ENCODE measurements at places on chromosomes 7 and 10.

DNA sequence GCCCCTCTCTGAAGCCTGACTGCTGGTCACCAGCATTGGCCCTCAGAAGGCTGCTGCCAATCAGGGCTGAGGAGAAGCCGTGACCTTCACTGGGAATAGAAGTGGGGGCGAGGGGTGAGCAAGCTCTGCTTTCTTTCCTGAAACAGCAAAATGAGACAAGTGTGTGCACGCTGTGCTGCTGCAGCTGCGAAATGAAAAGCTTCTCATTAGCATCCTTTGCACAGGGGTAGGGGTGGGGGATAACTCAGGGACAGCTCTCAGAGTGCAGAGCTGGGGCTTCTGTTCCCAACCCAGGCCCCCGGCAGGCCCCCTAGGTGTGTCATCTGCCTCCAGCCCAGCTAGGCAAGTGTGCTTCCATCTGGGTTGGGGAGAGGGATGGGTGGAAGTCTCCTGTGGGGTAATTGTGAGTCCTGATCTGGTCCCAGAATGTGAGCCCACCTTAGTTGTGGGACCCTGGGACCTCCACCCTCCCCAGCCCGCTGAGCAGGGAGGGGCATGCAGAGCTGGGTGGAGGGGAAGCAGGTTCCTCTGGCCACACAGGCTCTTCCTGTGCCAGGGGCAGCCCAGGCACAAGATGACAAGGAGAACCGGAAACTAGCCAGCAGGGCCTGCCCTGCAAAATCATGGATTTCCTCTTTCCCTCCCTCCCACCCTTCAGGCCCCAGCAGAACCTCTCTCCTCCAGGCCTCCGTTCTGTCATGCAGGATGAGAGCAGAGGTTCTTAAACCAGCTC, 22.2 kb downstream of the ZNF467 start:
- DNase-seq, result no peak

DNA sequence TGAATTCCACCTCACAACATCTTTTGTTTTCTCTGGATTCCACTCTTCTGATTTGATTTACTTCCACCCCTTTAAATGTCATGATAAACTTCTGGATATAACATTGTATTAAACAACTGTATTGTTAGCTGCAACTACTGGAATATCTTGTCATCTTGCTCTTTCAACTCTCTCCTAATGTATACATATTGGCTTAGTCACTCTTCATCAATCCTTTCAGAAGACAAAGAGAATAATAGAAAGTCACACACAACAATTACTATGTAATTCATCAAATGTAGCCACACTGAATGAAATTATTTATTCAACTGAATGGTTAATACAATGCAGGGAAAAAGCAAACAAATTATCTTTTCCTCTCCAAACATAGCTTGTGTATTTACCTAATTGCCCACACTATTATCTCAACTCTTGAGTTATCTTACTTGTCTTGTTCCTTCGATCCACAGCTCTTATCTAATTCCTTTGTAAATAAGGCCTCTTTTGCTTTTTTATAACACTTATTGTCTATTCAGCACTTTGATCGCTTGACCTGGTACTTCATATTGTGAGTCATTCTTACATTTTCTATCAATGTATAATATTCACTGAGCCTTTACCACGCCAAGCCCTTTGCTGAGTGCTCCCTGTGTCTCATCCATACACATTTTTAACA, 16.7 kb downstream of the SEMA3A start:
- DNase-seq, result no peak

- DNase-seq, result no peak
These were observed 16.9 kb downstream of the PRKRIP1 start for GRCh38 chr7:102413091-102413490.

GRCh38 chr10:103546401-103546800, 52.9 kb downstream of the NEURL1 start:
- DNase-seq, result no peak

DNA sequence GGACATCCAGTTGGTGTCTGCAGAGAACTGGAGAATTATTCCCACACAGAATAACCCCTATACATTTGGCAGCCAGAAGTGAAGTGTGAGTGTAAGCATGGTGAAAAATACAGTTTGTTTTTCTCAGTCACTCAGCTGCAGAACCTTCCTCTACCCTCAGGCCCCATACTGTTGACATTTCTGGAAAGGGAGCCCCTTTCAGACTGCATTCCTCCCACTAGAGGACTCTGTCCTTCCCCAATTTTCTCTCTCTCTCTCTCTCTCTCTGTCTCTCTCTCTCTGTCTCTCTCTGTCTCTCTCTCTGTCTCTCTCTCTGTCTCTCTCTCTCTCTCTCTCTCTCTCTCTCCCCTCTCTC, 86.8 kb upstream of the STEAP1B start:
- DNase-seq, result no peak

DNA sequence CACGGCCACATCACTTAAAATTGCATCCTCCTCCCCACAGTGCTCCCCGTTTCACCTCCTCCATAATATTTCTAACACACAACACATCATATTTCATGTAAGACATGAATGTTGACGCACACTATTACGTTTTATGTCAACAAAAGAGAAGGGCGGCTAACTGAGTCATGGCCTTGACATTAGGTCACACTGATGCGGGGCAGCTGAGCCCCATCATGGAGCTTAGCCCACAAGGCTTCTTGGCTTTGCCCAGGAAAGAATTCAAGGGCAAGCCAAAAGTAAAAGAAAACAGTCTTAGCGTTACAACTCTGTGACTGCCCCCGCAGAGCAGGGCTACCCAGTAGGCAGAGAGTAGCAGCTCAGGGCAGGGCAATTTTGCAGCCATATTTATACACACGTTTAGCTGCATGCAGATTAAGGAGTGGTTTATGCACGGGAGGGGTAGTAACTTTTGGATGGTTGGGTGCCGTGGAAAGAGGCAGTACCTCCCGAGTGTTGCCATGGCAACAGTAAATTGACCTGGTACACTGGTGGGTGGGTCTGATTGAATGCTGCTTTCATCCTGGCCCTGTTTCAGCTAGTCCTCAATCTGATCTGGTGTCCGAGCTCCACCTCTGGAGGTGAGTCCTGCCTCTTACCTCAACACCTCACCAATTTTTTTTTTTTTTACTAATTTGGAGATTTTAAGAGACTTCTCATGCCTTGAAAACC, 156.2 kb upstream of the FRMD4A start:
- peak; percentile 10 for DNase-seq

DNA sequence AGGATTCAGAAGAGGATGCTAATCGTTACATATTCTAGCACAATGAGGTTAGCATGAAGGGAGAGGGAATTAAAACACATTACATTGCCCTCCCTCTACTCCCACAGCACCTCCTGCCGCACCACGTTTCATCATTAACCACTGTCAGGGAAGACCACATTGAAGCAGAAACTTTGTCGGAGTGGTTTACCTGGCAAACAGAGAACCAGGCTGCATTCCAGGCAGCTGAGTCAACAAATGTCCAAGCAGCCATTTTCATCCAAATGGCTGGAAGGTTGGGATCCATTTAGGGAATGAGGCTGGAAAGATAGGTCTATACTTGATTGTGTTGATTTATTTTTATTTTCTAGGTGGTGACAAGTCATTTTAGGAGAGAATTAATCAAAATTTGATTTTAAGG, 273.6 kb downstream of the DYNC1I1 start:
- no peak for DNase-seq

DNA sequence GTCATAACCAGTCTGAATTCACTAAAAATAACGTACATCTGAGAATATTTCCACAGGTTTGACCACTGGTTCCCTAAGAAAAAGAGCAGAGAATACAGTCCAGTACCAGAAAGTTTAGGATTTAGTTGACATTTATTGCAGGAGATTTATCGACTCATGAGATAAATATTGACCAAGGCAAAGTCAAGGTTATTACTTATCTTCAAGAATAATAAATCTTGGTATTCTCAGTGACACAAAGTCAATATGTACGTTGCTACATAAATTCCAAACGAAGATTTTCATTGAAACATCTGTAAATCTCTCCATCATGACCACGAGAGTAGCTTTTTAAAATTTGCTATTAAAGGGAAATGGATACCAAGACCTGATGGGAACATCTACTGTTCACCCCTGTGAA, 39.4 kb upstream of the GRB10 start:
- no peak for DNase-seq

DNA sequence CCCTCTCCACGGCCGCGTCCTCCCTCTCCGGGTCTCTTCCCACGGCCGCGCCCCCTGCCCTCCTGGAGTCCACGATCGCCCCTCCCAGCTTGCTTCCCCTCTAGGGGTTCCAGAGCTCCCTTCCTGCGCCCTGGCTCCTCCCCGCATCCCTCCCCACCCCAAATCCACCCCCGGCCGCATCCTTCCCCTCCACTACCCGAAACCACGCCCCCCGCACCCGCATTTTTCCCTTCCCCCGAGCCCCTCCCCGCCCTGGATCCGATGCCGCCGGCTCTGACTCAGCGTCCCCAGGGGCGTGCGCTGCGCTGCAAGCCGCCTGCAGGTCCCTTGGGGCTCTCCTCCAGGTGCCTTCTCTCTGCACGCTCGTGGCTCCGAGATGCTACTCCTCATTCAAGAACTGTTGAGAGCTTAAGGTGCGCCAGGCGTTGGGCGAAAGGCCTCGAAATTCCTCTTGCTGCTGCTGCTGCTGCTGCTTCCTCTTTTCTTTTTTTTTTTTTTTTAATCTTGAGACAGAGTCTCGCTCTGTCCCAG, 372 bp upstream of the TMEM130 start:
- no peak for DNase-seq

DNA sequence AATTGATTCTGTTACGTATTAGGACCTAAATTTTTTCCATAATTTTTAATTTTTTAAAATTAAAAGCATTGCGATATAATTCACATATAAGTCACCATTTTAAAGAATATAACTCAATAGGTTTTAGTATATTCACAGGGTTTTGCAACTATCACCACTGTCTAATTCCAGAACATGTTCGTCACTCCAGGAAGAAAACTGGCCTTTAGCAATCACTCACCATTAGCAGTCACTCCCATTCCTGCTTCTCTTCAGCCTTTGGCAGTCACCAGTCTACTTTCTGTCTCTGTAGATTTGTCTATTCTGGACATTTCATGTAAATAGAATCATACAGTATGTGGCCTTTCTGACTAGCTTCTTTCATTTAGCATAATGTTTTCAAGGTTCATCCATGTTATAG, 176.5 kb downstream of the EXOC4 start:
- DNase-seq, result no peak

GRCh38 chr10:84551437-84552120, 223.2 kb downstream of the CCSER2 start:
- DNase-seq, result no peak

DNA sequence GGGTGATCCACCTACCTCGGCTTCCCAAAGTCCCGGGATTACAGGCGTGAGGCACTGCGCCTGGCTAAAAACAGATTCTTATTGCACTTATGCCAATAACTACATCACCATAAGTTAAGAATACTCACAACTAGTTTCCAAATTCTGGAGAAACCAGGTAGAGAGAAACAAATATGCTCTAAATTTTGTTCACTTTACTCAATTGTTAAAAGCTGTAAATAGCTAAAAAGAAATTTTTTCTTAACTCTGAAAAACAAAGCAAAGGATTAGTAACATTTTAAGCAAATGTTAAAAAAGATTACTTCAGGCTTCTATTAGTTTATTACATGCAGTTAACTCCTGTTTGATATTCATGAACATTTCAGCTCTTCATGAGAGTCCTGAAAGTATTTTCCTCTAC, 28.3 kb upstream of the ZMIZ2 start:
- no peak for DNase-seq

GRCh38 chr7:23222439-23223030, 24.0 kb upstream of the GPNMB start:
- no peak for DNase-seq

- DNase-seq, result no peak
These were observed 114.5 kb upstream of the LYZL1 start for GRCh38 chr10:29174389-29174788.

DNA sequence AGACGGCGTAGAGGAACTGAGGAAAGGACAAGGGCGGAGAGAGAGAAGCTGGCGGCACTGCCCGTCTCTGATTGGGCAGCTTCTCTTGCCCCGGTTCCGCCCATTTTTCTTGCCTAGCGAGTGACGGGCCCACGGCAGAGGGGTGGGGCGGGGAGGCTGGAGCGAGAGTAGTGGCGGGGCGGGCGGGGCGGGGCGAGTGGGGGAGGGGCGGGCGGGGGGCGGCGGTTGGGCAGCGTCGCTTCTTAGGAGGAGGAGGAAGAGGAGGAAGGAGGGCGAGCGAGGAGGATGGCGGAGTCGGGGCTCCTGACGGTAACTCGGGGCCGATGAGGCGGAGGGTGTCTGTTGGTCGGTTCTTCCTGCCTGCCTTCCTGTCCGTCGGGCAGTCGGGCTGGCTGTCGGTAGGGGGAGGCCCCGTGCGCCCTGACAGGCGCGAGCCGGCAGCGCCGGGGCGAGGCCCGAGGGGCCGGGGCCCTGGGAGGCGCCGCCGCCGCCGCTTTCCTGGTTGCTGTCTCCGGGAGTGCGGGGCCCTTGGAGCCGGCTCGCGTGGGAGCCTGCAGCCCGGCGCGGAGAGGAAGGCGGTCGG, at the start of gene SHOC2:
Gene SHOC2, plus strand, starts transcription at position 256 of the 583 bp plus-strand sequence. CDS start 44,755 bp downstream, outside the sequence.
- DNase-seq, result peak; percentile 99

- no peak for DNase-seq
These were observed 35.4 kb upstream of the HBP1 start for GRCh38 chr7:107133396-107133795.

DNA sequence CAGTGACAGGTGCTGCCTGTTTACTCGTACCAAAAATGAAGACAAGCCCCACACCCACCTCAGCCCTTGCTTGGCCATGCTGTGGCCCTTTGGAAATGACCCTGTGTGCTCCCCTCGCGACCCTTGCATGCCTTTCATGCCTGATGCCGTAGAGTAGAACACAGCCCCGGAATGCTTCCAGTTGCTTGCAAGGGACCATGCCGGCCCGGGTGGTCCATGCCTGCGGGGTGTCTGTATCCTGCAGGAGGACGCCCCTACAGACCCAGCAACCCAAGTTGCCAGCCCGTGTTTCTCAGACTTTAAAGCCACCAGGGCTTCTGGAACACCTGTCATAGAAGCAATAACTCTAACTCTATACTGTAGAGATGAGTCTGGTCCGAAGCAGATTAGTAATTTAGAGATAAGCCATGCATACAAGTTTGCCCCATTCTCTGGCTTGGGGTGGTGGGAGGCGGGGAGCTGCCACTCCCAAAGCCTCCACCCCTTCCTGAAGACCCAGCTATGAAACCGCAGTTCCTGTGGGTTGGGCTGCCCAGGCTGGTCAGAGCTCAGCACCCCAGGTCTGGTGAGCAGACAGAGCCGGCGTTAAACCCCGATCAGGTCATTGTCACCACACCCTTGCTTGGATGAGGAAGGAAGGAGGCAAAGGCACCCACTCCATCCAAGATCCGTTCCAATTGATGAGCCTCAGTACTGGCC, 143.5 kb downstream of the ADCY1 start:
- DNase-seq, result no peak

- no peak for DNase-seq
These were observed 182.0 kb downstream of the THSD7A start for GRCh38 chr7:11650030-11650429.

- DNase-seq, result no peak
These were observed 102.0 kb downstream of the HIF1AN start for GRCh38 chr10:100637785-100638184.

- no peak for DNase-seq
These were observed 20.4 kb upstream of the ANTXRL start for GRCh38 chr10:46266306-46266985.

DNA sequence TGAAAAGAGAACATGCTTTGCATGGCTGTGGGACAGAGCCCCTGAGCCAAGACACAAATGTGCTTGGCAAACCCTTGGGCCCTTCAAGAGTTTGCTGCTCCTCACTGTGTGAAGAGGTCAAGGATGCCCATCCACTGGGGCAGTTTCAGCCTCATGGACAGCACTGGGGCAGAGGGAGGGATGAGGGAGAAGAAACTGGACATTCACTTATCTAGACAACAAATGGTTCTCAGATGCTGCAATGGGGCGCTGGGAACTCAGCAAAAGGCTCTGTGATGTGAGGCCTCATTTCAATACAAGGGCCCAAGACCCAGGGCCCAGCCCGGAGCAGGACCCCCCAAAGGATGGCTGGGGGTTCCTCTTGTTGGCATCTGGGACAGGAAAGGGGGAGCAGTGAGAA, 49.1 kb downstream of the EBF3 start:
- DNase-seq, result no peak
